ENCODE measurements at places on chromosomes 16 and 17.

GRCh38 chr16:84605339-84605848 is 12.5 kb downstream of the COTL1 start:
- DNase-seq, result no peak

- no peak for DNase-seq
Observed at GRCh38 chr16:58317608-58318152, 22.9 kb upstream of the PRSS54 start.

DNA sequence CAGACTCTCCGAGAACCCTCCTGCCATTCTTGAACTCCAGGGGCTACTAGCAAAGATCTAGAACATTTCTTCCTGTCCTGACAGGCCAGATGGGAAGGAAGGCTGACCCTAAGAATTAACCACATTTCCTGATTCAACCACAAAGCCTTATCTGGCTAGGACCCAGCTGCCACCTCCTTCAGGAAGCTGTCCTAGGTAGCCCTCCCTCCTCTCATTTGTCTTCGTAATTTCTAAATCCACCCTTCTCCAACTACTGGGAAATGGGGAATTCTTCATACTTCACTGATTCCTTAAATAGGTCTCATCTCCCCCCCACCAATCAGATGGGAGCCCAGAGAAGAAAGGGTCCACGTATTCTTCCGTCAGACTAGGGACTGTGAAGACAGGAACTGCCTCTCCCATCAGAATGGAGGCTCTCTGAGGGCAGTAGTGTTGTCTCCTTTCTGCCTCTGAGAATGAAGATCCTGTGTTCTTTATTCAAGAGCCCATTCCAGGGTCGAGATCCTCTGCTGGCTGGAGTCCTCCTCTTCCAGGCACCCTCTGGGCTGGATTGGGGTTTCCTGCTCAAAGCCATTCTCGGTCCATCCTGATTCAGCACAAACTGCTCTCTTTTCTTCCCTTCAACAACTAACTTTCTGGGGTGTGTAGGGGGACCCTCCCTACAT is 2.1 kb downstream of the SAMD14 start:
- DNase-seq, result no peak

GRCh38 chr17:82489117-82489516 is 30.4 kb upstream of the FOXK2 start:
- DNase-seq, result no peak

DNA sequence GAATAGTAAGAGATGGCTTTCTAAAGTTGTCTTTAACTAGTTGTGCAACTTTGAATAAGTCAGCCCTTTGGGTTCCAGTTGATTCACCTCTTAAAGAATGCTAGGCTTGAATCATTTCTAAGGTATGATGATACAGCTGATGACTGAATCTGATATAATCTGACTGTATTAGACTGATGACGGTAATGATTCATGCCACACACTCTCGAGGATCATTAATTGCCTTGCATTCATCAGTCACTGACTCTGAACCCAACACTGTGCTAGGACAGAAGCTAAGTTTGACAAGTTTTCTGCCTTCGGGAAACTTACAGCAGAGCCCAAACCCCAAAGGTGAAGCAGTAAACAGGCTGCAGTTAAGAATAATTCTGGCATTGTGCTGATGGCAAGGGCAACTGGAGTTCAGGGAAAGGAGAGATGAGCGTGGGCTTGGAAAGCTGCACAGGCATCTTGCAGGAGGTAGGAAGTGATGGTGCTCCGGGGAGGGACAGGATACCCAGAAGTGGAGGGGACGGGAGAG is 25.8 kb downstream of the ASIC2 start:
- no peak for DNase-seq

- no peak for DNase-seq
Observed at GRCh38 chr16:1152651-1153259, at the start of gene CACNA1H. CACNA1H (plus strand) TSS chr16:1153106; CDS start chr16:1153738, 632 bp downstream.

DNA sequence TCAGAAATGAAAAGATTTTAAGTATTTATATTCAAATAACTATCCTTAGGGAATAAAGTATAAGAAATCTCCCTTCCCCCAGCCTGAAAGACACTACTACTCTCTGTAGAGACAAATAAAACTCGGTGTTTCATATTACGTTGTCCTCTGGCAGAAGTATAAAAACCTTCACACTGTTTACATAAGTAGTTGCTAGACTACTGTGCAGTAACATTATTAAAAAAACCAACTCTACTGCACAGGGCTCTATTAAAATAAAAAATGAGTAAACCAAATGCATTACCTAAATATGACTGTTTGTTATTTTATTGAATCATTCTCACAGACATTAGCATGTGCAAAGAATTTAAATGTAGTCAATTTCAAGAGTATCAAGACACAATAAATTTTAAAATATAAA is 67.4 kb downstream of the MED13 start:
- DNase-seq, result no peak

GRCh38 chr16:47907109-47907508 is 248.7 kb downstream of the ABCC12 start:
- DNase-seq, result no peak

- no peak for DNase-seq
Observed at GRCh38 chr16:74052016-74052415, 244.6 kb upstream of the PSMD7 start.
